ENCODE measurements at places on chromosomes 5 and 9.

DNA sequence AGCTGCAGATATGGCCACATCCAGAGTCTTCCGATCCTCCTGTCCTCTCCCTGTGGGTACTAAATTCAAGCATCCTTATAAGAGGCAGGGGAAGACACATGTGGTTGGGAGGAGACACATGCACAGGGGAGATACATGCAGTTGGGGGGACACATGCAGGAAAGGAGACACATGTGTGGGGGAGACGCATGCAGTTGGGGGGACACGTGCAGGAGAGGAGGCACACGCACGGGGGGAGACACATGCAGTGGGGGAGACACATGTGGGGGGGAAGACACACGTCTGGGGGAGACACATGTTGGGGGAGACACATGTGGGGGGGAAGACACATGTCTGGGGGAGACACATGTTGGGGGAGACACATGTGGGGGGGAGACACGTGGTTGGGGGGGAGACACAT, 21.2 kb upstream of the OLFM1 start:
- no peak for DNase-seq

GRCh38 chr9:123689701-123690428, 240.1 kb downstream of the DENND1A start:
- no peak for DNase-seq

DNA sequence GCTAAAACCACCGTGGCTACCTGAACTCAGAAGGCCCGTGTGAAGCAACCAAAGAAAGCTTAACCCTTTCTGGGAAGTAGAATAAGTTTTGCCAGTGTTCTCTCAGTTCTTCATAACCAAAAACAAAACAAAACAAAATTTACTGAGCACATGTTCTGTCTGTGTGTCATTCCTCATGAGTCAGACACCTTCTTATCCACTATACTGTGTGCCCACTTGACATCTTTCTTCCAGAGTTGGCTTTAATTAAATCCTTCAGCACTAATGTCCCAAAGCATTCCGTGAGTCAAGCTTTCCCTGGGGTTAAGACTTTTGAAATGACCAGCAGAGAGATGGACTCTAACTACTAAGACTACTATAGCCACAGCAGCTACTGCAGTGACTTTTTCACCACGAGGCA, 61.3 kb downstream of the GLIS3 start:
- DNase-seq: no peak

DNA sequence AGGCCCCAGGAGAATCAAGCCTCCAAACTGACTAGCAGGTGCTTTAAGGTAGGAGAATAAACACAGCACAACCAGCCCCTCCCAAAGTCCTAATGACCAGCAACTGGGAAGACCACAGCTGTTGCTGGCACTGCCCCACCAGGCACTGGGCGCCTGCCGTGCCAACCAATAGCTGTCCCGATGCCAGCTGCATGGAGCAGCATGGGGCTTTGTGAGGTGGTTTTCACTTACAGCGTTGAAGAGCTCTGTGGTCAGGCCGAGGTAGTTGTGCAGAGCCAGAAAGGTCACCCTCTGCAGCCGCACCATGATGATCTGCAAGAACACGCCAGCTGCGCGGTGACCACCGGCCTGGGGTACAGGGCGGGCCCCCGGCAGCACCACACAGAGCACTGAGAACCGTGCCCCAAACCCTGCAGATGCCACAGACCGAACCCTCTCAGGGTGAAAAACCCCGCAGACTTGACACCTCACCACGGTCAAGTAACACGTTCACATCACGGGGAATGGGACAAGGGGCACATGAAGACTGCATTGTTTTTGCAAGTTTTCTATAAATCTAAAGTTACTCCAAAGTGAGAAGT, 28.7 kb downstream of the PNPLA7 start:
- DNase-seq: no peak

GRCh38 chr5:94776167-94776566, 157.7 kb downstream of the SLF1 start:
- DNase-seq: no peak

GRCh38 chr9:93659837-93660177, 83.4 kb downstream of the PHF2 start:
- DNase-seq: no peak

- DNase-seq: no peak
These were observed 359.5 kb downstream of the DTWD2 start for GRCh38 chr5:118628660-118629354.

- no peak for DNase-seq
These were observed 22.3 kb upstream of the TLR4 start for GRCh38 chr9:117681888-117682287.

DNA sequence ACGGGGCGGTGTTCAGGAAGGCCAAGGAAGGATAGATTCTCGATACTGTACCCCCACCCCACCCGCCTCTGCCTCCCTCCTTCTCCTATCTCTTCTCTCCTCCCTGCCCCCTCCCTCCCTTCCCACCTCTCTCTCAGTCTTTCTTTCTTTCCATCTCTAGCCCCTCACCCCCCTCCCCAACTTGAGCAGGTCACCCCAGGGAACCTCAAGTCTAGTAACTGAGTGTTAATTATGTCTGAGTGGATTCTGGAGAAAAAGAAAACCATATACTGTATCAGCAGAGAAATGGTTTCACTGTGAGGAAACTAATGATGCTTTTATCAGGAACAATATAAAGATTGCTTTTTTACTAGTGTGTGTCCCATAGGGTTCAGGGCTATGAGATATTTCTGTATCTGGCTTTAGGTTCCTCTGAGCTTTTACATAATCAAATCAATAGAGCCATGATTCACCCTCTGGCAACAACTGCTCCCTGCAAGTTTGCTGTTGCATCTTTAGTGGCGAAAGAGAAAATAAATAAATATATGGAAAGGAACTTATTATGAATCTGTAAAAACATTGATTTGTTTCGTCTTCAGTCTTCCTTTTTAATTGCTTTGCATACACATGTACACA, 639.7 kb downstream of the CCDC171 start:
- no peak for DNase-seq

DNA sequence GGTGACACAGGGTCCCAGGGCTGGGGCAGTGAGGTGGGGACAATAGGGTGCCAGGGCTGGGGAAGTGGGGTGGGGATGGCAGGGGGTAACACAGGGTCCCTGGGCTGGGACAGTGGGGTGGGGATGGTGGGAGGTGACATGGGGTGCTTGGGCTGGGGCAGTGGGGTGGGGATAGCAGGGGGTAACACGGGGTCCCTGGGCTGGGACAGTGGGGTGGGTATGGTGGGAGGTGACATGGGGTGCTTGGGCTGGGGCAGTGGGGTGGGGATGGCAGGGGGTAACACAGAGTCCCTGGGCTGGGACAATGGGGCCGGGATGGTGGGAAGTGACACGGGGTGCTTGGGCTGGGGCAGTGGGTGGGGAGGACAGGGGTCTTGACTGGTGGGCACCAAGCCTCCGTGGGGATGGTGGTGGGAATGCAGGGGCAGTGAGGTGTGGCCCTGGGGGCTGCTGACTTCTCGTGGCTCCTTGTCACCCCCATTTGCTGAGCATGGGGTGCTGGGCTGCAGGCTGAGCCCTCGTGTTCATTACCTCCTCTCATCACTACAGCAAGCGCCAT, 41.7 kb downstream of the OLFM1 start:
- no peak for DNase-seq

- DNase-seq: no peak
These were observed 31.3 kb downstream of the SPRY4 start for GRCh38 chr5:142293486-142293885.

- no peak for DNase-seq
These were observed 104.4 kb downstream of the FRMD3 start for GRCh38 chr9:83433846-83434245.

DNA sequence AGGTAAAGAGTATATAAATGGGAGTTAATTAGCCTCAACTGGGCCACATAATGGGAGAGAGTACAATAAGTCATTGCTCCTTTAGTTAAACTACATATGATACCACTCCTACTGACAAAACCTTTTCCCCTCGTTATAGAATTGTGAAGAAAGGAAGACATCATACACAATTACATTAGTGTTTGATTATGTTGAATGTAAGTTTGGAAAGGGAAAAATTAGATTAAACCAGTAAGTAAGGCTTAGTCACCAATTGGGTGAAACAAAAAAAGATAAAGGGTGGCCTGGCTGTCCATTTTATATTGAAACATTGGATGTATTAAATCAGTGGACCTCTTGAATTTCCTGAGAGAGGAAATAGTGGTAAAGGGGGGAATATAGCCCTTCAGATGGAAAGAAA, 464.3 kb upstream of the PAPPA start:
- no peak for DNase-seq

DNA sequence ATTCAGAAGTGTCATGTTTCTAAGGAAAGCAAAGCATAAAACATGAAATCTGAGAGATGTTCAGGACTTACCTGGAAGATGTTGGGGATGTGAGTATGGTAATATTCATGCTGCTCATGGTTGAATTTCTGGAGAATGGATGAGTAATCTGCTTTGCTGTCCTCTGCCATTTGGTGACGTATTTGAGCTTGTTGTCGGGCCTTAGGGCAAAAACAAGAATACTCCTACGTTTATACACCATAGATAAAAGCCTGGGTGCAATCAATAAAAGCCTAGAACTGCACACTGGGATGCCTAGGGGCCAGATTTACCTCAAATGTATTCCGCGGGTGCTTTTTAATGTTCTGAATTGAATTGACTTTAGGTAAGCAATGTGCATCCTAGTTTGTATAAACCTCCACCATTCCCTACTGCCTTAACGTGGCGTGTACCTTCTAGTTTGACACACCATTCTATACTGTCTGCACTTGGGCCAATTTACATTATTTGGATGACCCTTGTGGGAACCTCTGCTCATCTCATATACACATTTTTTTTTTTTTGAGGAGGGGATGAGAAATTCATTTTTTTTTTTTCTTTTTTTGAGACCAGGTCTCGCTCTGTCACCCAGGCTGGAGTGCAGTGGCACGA, 94.4 kb downstream of the USP20 start:
- no peak for DNase-seq

- no peak for DNase-seq
These were observed 131.2 kb upstream of the LPCAT1 start for GRCh38 chr5:1654786-1655495.

DNA sequence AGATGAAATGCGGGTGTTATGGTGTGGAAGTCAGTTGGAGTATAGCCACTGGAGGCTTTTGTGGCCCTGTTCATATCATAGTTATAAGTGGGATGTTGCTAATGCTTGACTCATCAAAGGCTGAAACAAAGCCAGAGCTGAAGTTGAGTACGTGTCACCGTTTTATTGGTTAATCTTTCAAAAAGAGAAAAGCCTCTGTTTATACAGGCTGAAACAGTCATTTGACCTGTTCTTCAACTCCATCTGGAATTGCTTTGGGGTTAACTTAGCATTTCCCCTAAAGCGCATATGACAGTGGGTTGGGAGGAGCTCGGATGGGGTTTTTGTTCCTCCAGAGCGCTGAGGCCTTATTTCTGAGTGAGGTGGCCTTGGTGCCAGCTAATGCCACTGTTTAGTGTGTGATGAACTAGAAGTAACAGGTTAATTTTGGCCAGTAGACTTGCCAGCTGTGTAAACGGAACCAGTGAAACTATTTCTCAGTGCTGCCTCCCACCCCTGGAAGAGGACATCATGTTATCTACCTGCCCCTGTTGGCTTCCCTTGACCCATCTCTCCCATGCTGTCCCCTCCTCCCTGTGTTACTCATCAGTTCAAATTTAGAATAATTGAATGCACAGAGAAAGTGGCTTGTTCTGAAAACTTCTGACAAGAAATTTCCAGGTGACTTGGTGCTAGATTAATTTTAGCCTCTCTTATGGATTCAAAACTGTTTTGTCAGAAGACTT, 34.2 kb downstream of the MTAP start:
- no peak for DNase-seq

- no peak for DNase-seq
These were observed 16.6 kb downstream of the KCNT1 start for GRCh38 chr9:135718616-135719015.

- DNase-seq: no peak
These were observed 1.2 kb upstream of the ZDHHC11 start for GRCh38 chr5:852018-852417.

DNA sequence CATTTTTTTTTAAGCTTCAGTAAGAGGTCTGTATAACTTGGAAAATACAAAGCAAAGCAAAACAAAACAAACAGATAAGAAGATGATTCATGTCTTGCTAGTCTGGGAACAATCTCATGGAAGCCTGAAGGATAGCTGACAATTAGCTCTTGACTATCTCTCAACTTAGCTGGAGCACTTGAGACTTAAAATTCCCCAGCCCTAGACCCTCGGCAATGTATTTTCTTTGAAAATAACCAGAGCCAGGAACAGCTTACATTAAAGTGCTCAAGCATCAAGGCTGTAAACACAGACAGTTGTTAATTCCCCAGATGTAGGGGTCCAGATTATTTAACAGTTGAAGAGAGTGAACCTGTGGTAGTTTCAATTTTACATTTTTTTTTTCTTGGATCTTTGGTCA, 82.9 kb downstream of the TMEM252 start:
- no peak for DNase-seq

DNA sequence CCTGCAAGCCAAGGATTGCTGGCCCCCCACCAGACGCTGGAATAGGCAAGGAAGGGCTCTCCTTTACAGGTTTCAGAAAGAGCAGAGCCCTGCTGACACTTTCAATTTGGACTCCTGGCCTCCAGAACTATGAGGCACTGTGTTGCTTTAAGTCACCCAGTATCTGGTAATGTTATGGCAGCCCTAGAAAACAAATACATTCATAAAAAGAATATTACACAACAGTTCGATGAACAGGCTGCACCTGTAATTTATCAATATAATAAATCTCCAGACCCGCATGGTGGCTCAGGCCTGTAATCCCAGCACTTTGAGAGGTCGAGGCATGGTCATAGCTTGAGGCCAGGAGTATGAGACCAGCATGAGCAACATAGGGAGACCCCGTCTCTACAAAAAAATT, 7.5 kb downstream of the CMBL start:
- no peak for DNase-seq

DNA sequence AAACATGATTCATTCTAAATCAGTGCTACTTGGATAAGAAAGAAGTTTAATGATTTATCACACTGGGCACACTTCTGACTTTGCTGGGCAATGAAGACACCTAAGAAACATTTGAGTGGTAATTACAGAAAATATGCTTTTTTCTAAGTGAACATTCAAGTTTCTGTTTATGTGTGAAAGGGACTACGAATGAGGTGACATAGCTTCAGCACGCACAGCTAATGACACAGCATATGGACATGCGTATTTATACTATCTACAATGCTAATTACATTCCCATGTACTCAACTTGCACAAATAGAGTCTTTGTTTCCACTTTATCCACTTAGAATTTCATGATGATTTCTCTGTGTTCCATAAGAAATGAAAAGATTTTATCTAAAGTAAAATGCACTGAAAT, 40.6 kb downstream of the FREM1 start:
- no peak for DNase-seq

- DNase-seq: no peak
These were observed 81.1 kb downstream of the SEC61B start for GRCh38 chr9:99303177-99303576.

GRCh38 chr5:177537389-177538361, 16.7 kb downstream of the FAM193B start:
- no peak for DNase-seq

GRCh38 chr9:127897193-127897692, 2.2 kb downstream of the ST6GALNAC6 start:
- peak; percentile 78 for DNase-seq

- DNase-seq: no peak
These were observed 378.8 kb upstream of the TLE4 start for GRCh38 chr9:79193001-79193400.
